Stimulated activated effector memory CD8-positive, alpha-beta T cell treated with anti-CD3 and anti-CD28 coated beads, Interleukin-12 subunit alpha, Interleukin-12 subunit beta, amount 100 ng/mL, for 72 hours (primary cell): ENCODE measurements at places on chromosomes 7 and 10.

DNA sequence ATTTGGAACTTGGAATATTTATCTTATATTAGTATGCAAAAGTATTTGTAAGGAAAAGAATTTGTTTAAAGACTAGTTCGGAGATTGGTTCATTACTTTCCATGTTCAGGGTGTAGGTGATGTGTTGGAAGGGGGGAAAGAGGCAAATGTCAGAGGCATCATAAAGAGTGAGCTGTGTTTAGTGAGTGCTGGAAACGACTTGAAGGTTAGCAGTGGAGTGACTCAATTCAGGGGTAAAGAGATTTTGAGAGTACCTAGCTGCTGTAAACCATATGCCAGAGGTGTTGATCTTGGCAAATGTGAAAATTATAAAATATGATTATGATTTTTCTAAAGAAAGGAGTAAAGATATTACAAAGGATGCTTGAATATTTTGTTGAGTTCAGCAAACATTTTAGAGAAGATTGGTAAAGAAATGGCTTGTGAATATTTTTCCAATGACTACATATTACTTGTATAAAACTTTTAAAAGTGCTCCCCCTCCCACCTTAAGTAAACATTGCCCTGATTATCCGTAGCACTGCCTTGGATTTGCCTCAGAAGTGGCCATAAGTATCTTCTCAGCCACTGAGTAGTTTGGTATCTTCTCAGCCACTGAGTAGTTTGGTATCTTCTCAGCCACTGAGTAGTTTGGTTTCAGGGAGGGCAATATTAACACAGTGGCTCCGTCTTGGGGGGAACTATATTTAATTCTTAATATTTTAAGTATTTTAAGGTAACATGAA, 51.5 kb downstream of the ZNRF2 start:
- DNase-seq = no peak

DNA sequence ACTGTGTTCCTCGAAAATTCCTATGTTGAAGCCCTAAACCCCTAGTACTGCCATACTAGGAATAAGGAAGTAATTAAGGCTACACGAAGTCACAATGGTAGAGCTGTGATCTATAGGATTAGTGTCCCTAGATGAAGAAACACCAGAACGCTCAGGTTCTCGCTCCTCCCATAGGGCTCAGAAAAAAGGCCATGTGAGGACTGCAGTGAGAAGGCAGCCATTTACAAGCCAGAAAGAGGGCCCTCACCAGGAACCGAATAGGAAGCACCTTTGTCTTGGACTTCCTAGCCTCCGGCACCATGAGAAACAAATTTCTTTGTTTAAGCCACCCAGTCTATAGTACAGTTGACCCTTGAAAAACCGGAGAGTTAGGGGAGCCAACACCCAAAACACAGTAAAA, 46.2 kb downstream of the CACUL1 start:
- DNase-seq = no peak

GRCh38 chr10:71846816-71847215, 4.2 kb downstream of the PSAP start:
- DNase-seq = no peak

DNA sequence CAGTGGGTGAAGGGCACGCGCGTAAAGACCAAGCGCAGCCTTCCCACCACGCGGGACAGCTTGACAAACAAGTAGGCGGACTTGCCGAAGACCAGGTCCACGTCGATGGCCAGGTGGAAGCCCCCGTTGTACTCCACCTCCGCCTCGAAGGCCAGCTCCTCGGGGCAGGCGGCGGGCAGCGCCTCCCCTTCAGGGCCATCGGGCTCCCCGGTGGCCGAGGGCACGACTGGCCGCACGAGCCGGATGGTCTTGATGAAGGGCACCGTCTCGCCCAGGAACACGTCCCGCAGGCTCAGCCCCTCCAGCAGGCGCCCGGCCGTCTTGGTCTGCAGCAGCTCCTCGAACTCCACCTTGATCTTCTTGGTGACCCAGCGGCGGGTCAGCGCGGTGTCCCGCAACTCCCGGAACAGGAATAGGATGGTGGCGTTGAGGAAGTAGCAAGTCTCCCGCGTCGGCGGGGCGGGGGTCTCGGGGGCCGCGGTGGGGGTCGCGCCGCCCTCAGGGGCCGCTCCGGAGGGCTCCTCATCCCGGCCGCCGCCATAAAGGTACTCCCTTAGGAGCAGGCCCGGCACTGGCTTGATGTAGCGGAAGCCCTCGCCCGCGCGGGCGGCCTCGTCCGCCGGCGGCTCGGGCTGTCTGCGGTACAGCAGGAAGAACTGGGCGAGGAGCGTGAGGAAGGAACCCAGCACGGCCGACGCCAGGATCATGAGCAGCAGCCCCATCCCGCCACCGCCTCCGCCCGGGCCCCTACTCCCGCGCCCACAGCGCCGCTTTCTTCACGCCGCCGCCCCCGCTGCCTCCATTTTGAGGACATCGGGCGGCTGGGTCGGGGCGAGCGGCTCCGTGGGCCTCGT, 507 bp downstream of the PDZD8 start:
- DNase-seq = peak; percentile 19

DNA sequence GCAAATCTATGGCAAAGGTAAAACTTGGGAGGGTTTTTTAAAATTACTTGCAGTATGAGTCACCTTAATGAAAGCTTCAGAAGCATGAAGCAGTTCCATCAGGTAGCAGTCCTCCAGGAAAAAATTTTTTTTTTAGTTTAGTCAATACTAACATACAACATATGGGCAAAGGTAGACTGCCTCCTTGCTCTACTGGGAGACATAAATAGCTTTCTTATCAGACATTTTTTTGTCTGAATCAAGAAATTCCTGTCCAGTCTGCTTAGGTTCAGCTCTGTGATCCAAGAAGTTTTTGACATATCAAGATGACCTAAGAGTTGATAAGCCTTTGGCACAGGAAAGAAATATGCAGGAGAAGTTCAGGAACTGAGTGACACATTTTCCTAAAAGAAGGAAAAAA, 171.5 kb upstream of the TCF7L2 start:
- no peak for DNase-seq

DNA sequence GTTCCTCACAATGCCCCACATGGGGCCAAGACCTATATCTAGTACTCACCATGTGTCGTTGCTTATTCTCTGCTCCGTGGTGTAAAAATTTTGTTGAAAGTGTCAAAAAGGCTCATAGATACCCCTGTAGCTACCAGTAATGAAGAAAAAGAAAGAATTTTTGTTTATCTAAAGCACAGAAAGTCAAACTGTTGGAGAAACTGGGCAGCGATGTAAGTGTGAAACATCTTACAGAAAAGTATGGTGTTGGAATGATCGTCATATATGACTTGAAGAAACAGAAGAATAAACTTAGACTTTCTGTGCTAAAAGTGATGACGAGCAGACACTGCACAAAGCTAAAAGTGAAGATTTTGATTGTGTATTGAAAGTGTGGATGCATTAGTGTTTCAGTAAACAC, 626.6 kb upstream of the GHITM start:
- no peak for DNase-seq

GRCh38 chr10:77507291-77507880, 130.2 kb downstream of the KCNMA1 start:
- no peak for DNase-seq

- no peak for DNase-seq
These were observed 16.6 kb downstream of the DENND2A start for GRCh38 chr7:140623980-140624379.

DNA sequence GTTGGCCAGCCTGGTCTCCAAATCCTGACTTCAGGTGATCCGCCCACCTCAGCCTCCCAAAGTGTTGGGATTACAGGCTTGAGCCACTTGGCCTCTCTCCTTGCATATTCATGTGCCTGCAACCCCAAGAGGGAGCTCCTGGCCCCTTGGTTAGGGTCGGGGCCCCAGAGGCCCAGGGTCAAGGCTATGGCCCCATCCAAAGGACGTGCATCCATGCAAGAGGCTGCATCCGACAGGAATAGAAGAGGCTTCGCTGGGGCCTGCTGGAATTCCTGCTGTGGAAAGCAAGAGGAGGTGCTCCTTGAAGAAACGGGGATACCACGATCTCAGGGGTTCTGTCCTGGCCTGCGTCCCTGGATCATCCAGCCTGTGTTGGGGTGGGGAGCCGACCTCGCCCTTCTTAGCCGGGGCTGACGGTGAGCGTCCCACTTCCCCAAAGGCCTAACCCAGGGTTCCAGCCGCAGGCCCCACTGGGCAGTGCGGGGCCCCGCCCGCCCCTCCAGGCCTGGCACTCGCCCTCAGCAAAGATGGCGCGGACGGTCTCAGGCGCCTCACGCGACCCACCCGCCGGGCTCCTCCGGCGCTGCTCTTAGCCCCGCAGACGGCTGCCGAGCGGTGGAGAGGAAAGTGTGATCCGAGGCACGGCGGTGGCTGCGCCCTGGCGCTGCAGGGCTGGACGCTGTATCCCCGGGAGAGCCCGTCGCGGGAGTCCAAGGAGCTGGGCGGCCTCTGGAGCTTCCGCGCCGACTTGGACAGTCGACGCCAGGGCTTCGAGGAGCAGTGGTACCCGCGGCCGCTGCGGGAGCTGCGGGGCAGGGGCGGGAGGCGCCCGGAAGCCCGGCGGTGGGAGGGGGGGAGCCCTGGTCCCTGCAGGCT, 54.7 kb downstream of the ZNF727 start:
- DNase-seq = no peak

DNA sequence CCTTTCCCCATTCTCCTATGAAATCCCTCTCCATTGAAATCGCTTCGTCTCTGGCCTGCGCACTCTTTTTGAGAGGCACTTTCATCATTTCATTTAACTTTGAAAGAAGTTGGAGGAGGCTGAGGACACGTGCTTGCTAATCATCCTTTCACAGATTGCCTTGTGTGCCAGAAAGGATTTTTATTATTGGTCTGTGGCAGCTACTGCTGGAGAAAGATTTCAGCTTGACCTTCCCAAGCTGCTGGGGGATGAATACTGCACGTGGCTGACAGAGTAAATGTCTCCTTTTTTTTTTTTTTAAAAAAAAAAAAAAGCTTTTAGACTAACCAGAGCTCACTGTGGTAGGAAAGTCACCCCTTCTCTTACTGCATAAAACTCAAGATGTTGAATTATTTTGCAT, 44.2 kb upstream of the KCNIP2 start:
- DNase-seq = no peak

DNA sequence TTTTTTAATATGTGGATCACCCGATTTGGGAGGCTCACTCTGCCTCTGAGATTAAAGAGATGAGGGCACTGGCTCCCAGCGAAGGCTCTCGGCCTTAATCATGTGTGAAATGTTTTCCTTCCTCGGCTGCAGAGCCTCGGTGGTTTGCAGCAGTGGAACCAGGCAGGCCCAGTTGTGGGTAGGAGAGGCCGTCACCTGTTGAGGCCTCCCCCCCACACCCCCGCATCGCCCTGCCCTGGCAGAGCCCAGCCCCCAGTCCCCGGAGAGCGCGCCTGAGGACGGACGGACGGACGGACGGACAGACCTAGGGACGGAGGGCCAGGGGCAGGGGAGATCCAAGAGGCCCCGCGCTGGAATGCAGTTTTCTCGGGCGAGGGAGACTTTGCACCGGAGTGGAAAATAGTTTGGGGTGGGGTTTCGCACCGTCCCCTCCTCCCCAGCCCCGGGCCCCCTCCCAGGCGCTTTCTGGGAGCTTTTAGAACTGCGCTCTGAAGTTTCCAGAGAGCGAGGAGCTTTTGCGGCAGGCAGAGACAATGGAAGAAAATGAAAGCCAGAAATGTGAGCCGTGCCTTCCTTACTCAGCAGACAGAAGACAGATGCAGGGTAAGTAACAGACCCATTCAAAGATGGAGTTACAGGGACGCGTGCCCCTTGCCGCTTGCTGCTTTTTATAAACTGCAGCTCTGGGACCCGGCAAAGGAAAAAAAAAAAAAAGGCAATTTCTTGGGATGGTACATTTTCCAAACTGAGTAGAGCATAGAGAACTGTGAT, at the start of gene KIAA1217:
TSS of gene KIAA1217 (plus strand) at position 478 of the 771 bp plus-strand sequence. CDS start at position 534, 56 bp downstream.
- no peak for DNase-seq

GRCh38 chr7:136183981-136184380, 206.8 kb upstream of the MTPN start:
- DNase-seq = no peak
